Body of pancreas (tissue), 4 donors: ENCODE measurements at places on chromosomes 1 and 21. TPM values are rescaled to one million over a fixed set of nuclear protein-coding genes. Genes with fewer than 3 reads are reported as not detected.

The BMP8B gene
- 2.3 TPM for total RNA-seq

The MAST2 gene
- 9.9 TPM for total RNA-seq

- peaks cover 22% of the 10 kb centered on the region for H3K4me1 ChIP-seq
- no peak overlapping the region for H3K27ac ChIP-seq
- no peak for DNase-seq
- no peaks in the 10 kb centered on the region for H3K27me3 ChIP-seq
- no peak overlapping the region for H3K4me3 ChIP-seq
Observed at GRCh38 chr1:42085596-42085995, 67.6 kb upstream of the GUCA2B start.

DNA sequence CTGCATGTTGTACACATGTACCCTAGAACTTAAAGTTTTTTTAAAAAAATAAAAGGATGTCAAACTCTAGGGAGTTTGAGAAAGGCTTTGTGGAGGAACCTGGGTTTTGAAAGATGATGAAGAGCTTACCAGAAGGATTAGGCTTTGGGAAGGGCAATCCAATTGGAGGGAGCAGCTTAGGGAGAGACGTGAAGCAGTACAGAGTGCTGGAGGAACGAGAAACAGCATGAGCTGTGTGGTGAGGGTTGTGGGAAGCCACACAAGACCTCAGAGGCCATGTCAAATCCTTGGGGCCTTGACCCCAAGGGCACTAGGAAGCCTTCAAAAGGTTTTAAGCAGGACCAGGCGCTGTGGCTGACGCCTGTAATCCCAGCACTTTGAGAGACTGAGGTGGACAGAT, 8.4 kb upstream of the KPNA6 start:
- no peak overlapping the region for H3K4me3 ChIP-seq
- no peak overlapping the region for H3K27ac ChIP-seq
- no peak for DNase-seq
- no peaks in the 10 kb centered on the region for H3K4me1 ChIP-seq
- H3K27me3 ChIP-seq, result no peaks in the 10 kb centered on the region
- H3K36me3 ChIP-seq, result peaks cover 2% of the 10 kb centered on the region

GRCh38 chr1:9849691-9850441, 26.1 kb upstream of the CLSTN1 start:
- DNase-seq, result no peak
- no peak overlapping the region for H3K4me3 ChIP-seq
- no peaks in the 10 kb centered on the region for H3K36me3 ChIP-seq
- H3K4me1 ChIP-seq, result no peaks in the 10 kb centered on the region

GRCh38 chr1:40877698-40878097, 15.5 kb upstream of the CITED4 start:
- H3K36me3 ChIP-seq, result no peaks in the 10 kb centered on the region
- peaks cover 11% of the 10 kb centered on the region for H3K4me1 ChIP-seq
- no peak overlapping the region for H3K4me3 ChIP-seq
- peak; percentile 73 for DNase-seq

DNA sequence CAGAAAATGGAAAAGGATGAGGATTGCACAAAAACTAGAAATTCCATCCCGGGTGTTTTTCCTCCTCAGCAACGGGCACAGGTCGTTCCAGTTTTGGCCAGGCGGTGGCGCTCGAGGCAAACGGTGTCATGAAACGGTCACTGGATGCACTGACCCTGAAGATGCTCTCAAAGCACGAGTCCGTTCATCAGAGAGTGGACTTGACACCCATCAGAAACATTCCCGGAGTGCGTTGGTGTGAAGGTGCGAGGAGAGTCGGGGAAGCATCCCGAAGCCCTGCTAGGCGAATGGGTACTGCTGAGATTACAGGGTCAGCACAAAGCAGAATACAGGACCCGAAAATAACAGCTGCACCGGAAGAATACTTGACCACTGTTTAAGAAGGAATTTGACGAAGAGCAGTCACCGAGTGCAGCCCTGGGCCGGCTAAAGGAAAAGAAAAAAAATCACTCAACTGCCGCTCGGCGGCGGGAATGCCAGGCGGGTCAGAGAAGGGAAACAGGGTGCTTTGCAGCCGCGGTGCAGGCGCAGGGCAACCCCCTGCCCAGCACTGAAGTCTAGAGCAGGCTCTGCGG, 71.7 kb upstream of the ETS2 start:
- H3K4me1 ChIP-seq, result no peaks in the 10 kb centered on the region
- H3K27me3 ChIP-seq, result no peaks in the 10 kb centered on the region
- H3K36me3 ChIP-seq, result no peaks in the 10 kb centered on the region
- no peak overlapping the region for H3K27ac ChIP-seq

DNA sequence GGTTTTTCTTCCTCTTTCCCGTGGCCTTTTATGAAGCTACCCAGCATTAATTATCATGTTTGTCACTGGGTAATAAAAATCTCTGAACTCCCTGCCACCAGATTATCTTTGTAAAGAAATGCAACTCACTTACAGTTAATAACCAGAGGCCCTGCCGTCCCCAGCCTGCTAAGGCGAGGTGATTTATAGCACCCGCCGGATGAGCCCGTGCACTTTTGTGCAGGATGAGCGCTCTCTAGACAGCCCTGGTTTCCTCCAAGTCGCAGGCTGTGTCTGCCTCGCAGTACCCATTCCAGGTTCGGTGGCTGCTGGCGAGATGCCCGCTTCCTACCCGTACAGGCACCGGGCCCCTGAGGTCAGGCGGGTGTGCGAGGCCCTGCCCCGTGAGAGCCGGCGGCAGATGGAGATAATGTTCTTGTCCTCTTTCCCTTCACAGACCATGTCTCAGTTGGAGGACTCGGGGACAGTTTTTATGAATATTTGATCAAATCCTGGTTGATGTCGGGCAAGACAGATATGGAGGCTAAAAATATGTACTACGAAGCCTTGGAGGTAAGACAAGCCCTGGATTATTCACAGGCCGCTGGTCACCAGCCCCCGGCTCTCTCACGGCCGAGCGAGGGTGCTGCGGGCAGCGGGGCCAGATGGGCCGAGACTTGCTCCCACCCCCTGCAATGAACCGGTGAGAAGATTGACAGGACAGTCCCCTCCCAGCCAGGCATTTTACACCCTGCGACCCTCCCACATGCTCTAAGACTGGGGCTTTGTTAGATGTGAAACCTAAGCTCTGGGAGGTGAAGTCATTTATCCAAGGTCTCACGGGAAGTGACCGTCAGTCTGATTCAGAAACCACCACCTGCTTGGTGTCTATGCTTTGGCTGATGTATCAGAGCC, 28.5 kb upstream of the SELENON start:
- peak overlapping the region; percentile 72 for H3K27ac ChIP-seq
- H3K4me1 ChIP-seq, result peaks cover 66% of the 10 kb centered on the region
- H3K36me3 ChIP-seq, result no peaks in the 10 kb centered on the region
- no peak overlapping the region for H3K4me3 ChIP-seq

GRCh38 chr1:150793221-150793620, 14.8 kb downstream of the CTSK start:
- H3K27me3 ChIP-seq, result no peaks in the 10 kb centered on the region
- peak overlapping the region; percentile 30 for H3K27ac ChIP-seq
- H3K4me1 ChIP-seq, result no peaks in the 10 kb centered on the region
- H3K4me3 ChIP-seq, result no peak overlapping the region
- no peak for DNase-seq
- H3K36me3 ChIP-seq, result peaks cover 3% of the 10 kb centered on the region
